Thyroid gland (tissue), 4 donors: ENCODE measurements at places on chromosomes 1 and 21. TPM values are rescaled to one million over a fixed set of nuclear protein-coding genes. Genes with fewer than 3 reads are reported as not detected.

DNA sequence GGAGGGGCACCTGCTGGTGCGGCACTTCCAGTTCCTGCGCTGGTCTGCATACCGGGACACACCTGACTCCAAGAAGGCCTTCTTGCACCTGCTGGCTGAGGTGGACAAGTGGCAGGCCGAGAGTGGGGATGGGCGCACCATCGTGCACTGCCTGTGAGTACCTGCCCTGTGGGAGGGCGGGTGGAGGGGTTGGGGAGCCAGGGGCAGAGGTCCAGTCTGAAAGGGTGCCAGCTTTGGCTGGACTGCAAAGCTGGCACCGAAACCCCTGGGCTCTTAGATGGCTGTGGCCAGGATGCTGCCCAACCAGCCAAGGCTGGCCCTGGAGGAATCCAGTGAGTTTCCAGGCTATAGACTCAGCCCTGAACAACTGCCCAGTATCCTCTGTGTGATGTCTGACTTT lies 87.3 kb downstream of the PTPRU start:
- no peak for DNase-seq
- H3K36me3 ChIP-seq, result no peaks in the 10 kb centered on the region
- no peaks in the 10 kb centered on the region for H3K27me3 ChIP-seq

DNA sequence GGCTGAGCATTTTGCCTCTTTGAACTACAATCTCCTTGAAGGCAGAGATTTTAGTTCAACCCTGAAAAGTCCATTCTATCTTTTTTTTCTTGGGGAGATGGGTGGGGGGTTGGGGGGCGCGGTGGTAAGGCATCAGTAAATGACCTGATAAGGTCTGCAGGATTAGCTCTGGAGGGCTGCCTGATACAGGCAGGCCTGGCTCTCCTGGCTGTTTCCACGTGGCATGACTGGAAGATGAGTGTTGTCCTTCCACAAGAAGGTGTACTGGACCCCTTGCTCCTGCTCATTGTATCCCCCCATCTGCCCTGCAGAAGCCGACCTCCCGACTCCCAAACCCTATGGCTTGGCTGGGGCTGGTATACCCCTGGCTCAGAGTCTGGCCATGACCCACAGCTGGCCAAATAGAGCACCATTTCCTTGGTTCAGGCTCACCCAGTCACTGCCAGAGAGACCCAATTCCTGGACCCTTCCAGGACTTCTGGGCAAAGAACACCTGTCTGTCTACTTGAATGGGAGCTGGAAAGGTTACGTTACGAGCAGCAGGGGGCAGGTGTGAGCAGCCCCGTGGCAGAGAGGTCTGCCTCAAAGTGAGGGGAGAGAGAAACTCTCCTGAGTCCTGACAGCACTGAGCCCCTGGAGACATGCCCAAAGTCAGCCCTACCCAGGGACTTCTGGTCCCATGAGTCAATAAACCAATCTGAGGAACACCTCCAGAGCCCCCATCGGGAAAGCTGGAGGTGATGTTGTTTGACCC lies 17.0 kb downstream of the DHRS3 start:
- peak; percentile 64 for DNase-seq
- peaks cover 87% of the 10 kb centered on the region for H3K4me1 ChIP-seq
- H3K27ac ChIP-seq, result peak overlapping the region; percentile 85
- H3K36me3 ChIP-seq, result no peaks in the 10 kb centered on the region
- no peak overlapping the region for H3K4me3 ChIP-seq

- DNase-seq, result no peak
- H3K27me3 ChIP-seq, result no peaks in the 10 kb centered on the region
- H3K27ac ChIP-seq, result no peak overlapping the region
- H3K4me1 ChIP-seq, result peaks cover 16% of the 10 kb centered on the region
These were observed 146.1 kb downstream of the SPATA46 start for GRCh38 chr1:162230517-162230916.

DNA sequence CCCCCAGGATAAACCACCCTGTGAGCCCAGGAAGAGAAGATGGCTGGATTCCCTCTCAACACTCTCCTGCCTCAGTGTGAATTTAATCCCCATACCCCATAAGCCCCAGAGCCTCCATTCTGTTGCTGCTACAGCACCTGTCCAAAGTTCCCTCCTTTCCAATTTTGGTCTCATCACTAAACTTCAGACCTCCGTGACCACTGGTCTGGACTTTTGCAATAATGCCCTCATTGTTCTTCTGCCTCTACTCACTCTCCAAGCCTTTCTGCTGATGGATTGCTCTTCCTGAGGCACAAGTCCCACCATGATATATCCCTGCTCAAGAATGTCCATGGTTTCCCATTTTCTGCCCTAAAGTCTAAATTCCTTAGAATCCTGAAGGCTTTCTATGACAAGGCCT lies 83.2 kb downstream of the CD58 start:
- H3K27ac ChIP-seq, result no peak overlapping the region
- peaks cover 7% of the 10 kb centered on the region for H3K4me1 ChIP-seq
- H3K4me3 ChIP-seq, result no peak overlapping the region
- H3K27me3 ChIP-seq, result no peaks in the 10 kb centered on the region

DNA sequence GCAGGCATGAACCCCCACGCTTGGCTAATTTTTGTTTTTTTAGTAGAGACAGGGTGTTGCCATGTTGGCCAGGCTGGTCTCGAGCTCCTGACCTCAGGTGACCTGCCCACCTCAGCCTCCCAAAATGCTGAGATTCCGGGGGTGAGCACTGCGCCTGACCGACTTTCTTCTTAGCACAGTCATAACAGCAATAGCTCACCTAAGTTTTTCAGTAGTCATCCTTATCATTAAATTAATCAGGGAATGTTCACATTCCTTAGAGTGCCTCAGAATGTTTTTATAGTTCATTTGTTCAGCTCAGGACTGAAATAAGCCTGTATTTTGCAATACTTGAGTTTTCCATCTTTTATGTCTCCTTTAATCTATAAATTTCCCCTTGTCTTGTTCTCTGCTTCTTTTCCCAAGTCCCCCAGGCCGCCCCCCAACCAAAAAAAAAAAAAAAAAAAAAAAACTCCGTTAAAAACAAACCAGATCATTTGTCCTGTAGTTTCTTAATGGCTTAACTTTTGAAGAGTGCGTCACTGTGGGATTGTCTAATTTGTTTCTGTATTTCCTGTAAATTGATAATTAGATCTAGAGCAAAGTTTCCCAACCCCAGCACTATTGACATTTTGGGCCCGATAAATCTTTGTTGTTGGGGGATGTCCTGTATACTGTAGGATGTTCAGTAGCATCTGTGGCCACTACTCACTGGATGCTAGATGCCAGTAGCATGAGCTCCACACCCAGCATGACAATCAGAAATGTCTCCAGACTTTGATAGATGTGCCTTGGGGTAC lies 120.7 kb downstream of the ITSN1 start:
- peaks cover 4% of the 10 kb centered on the region for H3K36me3 ChIP-seq
- peaks cover 26% of the 10 kb centered on the region for H3K4me1 ChIP-seq
- no peaks in the 10 kb centered on the region for H3K27me3 ChIP-seq
- peak overlapping the region; percentile 31 for H3K27ac ChIP-seq
- DNase-seq, result no peak

DNA sequence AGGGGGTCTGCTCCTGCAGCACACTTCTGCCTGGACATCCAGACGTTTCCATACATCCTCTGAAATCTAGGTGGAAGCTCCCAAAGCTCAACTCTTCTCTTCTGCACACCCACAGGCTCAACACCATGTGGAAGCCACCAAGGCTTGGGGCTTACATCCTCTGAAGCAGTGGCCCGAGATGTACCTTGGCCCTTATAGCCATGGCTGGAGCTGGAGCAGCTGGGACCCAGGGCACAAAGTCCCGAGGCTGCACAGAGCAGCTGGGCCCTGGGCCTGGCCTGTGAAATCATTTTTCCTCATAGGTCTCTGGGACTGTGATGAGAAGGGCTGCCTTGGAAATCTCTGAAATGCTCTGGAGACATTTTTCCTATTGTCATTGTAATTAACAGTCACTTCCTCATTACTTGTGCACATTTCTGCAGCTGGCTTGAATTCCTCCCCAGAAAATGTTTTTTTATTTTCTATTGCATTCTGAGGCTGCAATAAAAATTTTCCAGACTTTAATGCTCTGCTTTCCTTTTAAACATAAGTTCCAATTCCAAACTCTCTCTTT lies 645.6 kb downstream of the RWDD3 start:
- H3K27me3 ChIP-seq, result no peaks in the 10 kb centered on the region
- no peaks in the 10 kb centered on the region for H3K4me1 ChIP-seq
- H3K36me3 ChIP-seq, result no peaks in the 10 kb centered on the region

DNA sequence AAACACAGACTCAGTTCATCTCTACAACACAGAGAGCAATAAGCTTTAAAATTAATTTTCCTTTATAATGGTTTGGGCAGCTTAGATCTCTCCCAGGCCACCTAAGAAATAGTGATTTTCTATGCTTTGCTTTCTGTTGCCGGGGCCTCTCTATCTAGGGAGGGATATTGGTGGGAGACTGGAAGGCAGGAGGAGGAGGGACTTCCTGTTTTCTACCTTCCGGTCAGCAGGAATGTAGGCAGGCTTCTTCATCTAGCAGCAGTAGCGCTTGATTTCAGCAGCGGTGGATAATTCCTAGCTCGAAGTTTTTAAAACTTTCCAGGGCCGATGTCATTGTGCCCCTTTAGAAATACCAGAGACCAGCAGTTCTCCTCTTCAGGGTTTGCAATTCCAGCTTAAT lies 5.1 kb upstream of the DESI2 start:
- H3K36me3 ChIP-seq, result no peaks in the 10 kb centered on the region
- H3K27me3 ChIP-seq, result no peaks in the 10 kb centered on the region
- no peak for DNase-seq
- no peak overlapping the region for H3K27ac ChIP-seq
- no peak overlapping the region for H3K4me3 ChIP-seq
- H3K4me1 ChIP-seq, result no peaks in the 10 kb centered on the region

- peaks cover 58% of the 10 kb centered on the region for H3K36me3 ChIP-seq
- no peaks in the 10 kb centered on the region for H3K4me1 ChIP-seq
- no peak for DNase-seq
- H3K27me3 ChIP-seq, result no peaks in the 10 kb centered on the region
- no peak overlapping the region for H3K27ac ChIP-seq
- no peak overlapping the region for H3K4me3 ChIP-seq
These were observed 19.9 kb downstream of the ALDH9A1 start for GRCh38 chr1:165678509-165678908.

GRCh38 chr1:182291584-182292192 lies 99.9 kb downstream of the GLUL start:
- H3K36me3 ChIP-seq, result no peaks in the 10 kb centered on the region
- H3K4me1 ChIP-seq, result peaks cover 48% of the 10 kb centered on the region
- no peak for DNase-seq
- H3K4me3 ChIP-seq, result no peak overlapping the region
- no peak overlapping the region for H3K27ac ChIP-seq

DNA sequence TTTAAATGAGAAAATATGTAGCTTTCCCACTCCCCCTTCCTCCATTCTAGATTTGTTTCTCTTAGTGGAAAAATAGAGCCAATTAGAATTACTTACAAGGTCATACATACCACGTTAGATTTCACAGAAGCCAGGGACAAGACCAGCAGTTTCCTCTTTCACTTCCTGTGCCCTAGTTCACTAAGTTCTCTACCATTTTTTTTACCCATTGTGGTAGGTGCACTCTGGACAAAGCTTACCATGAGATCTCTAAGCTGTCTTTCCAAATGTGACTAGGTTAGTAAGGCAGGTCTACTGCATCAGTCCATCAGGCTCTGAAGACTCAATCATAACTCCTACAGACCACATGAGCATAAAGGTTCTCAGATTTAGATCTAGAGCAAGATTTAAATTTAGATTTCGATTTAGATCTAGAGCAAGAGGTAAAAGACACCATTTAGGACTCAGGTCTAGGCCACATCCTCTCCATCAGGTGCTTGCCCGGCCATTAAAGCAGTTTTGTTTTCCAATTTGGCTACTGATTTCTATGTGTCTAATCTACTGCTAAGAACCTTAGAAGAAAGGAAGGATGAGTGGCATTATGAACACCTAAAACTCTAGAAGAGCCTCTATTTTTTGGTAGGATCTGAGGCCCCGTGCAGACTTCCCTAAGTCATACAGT lies 235.3 kb downstream of the FAF1 start:
- H3K36me3 ChIP-seq, result no peaks in the 10 kb centered on the region
- no peak overlapping the region for H3K27ac ChIP-seq
- H3K27me3 ChIP-seq, result no peaks in the 10 kb centered on the region
- no peak overlapping the region for H3K4me3 ChIP-seq
- DNase-seq, result no peak

DNA sequence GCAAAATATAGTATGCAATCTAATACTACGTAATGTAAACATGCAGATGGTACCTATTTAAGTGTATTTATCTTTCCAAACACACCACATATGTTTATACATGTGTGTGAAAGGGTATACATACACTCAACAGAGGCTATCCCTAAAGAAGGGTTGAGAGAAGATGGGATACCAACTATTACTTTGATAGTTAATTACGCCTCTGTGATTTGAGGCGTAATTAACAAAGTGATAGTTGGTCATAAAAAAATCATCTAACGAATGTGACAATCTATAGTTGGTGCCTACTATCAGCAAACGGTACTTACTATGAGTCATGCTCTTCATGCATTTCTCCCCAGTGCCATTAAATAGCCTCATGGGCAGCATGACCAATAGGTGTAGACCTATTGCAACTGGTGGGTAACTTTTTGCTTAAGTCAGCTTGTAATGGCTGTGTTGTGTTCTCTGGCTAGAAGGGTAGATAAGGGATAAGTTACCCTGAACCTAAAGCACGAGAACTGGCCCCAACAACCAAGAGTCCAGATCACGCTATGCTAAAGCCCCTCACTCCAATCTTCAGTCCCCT lies 15.3 kb downstream of the RCAN1 start:
- no peaks in the 10 kb centered on the region for H3K4me1 ChIP-seq
- no peak overlapping the region for H3K27ac ChIP-seq
- no peak overlapping the region for H3K4me3 ChIP-seq
- H3K27me3 ChIP-seq, result no peaks in the 10 kb centered on the region

GRCh38 chr1:55547405-55547804 lies 332.2 kb upstream of the USP24 start:
- H3K4me3 ChIP-seq, result no peak overlapping the region
- no peaks in the 10 kb centered on the region for H3K36me3 ChIP-seq
- no peak overlapping the region for H3K27ac ChIP-seq
- no peaks in the 10 kb centered on the region for H3K27me3 ChIP-seq
- H3K4me1 ChIP-seq, result no peaks in the 10 kb centered on the region

DNA sequence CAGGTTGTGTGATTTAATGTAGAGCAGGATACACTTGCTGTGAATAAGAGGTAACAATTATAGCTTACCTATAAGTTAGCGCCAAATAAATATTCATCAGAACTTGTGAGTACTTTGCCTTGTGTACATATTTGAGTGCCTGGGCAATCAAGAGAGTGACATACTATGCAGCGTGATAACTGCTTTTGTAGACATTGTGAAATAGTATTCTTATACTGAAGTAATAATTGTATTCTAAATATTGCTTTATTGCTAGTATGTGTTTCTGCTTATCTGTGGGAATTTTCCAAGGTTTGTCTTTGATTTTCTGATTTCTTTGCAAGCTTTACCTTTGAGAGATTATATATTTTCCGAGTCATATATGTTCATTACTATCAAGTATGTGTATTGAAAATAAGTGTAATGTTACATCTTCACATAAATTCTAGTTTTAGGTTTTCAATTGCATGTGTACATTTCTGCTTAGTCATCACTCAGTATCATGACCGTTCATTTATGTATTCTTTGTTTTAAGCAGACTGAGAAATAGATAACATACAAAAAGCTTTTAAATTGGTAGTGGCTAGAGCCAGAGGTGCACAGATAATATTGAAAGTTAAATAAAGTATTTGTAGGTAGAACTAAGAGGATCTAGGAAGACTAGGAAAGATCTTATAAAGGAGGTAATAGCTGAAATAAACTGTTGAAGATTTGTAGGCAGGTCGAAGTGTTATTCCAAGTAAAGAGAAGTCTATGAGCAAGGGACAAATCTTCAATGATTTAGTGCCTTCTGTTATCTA lies 19.5 kb downstream of the USP25 start:
- no peaks in the 10 kb centered on the region for H3K27me3 ChIP-seq
- H3K4me1 ChIP-seq, result peaks cover 20% of the 10 kb centered on the region
- H3K36me3 ChIP-seq, result no peaks in the 10 kb centered on the region

The BRINP2 gene
- not detected for total RNA-seq

The KRTAP6-1 gene
- not detected for total RNA-seq

The MORN1 gene
- 39.3 TPM for total RNA-seq

The SYCP1 gene
- 0.13 TPM for total RNA-seq
